ENCODE measurements at places on chromosomes 2 and 18.

- no peak for DNase-seq
Observed at GRCh38 chr2:75074708-75075107, 116.3 kb downstream of the POLE4 start.

DNA sequence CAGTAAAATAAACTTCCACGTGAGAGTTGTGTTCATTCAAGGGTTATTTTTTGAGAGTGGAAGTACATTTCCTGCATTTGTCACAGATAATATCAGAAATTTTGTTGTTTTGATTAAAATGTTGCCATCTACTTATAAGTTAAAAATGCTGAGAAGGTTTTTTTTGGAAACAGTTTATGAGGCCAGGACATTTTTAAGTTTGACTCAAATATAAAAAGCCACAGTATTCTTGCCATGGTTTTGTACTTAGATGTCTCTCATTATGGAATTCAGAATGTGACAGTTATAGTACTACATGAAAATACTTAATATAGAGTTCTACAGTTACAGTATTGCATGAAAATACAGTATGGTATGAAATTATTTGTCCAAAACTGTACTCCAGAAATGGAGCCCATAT lies 44.1 kb downstream of the PDK1 start:
- no peak for DNase-seq

GRCh38 chr2:105090091-105090490 lies 52.2 kb downstream of the MRPS9 start:
- no peak for DNase-seq

- no peak for DNase-seq
Observed at GRCh38 chr2:226030369-226030768, 630.9 kb downstream of the NYAP2 start.

- DNase-seq = no peak
Observed at GRCh38 chr2:241410739-241411176, 54.7 kb downstream of the FARP2 start.

- DNase-seq = no peak
Observed at GRCh38 chr2:182973441-182974352, 64.6 kb downstream of the NCKAP1 start.

DNA sequence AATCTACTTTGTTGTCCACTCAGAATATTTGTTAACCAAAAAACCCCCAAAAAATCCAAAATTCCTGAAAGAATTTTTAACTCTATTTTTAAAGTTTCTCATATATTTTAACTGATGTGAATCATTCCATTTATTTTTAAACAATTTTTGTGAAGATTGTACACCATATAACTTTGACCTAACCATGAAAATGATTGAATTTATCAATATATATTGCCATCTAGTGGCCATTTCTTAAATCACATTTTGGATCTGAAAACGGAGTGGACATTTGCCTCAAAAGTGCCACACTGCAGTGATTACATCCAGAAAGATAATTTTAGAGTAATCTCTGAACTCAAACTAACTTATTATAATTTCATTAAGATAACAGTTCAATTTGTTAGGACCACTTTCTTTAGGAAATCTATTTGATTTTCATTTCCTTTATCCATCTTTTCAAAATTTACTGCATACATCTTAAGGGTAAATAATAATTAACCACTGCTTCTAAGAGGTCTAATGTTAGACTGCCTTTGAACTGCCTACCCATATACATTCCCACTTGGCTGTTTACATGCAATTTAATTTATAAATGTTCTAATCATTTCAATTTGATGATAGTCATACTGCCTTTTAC lies 71.1 kb downstream of the DSC3 start:
- no peak for DNase-seq

DNA sequence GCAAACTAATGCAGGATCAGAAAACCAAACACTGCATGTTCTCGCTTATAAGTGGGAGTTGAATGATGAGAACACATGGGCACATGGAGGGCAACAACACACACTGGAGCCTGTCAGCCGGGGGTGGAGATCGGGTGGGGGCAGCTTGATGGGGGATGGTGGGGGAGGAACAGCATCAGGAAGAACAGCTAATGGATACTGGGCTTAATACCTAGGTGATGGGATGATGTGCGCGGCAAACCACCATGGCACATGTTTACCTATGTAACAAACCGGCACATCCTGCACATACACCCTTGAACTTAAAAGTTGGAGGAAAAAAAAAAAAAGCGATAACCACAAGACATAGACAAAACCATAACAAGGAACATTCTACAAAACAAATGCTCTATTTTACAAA lies 10.4 kb downstream of the CHMP3 start:
- DNase-seq = no peak

- no peak for DNase-seq
Observed at GRCh38 chr2:193315428-193316091, 1120.8 kb upstream of the TMEFF2 start.

GRCh38 chr2:187102381-187102780 lies 253.4 kb upstream of the ZSWIM2 start:
- no peak for DNase-seq

DNA sequence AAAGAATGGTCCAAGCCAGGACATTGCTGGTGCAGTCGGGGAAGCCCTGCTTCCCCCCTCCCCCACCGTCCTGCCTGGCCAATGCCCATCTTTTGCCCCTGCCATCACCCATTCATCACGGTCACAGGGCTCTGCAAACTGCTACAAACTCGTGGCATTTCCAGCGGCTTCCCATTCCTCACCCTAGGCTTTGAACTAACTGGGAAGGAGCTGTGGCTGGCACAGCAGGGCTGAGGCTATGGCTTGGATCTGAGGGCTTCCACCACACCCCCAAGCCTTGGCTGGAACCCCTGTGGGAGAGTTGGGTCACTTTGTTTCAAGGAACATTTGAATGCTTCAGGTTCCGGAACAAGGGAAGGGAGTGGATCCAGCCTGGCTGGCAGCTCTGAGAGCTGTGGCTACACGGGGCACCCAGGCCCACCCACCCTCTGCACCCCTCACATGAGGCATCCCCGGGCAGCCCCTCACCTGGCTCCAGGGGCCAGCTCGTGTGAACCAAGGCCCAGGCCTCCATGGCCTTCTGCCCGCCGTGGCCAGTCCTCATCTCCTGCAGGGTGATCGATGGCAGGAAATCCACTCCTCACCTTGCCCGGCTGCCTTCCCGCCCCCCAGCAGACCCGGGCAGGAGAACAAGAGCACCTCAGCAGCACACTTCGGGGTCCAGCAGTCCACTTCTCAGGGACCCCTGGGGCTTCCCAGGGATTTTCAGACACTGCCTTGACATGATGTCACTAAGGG lies 58.8 kb upstream of the OTOS start:
- DNase-seq = no peak

GRCh38 chr2:12557688-12558087 lies 159.0 kb upstream of the TRIB2 start:
- no peak for DNase-seq

GRCh38 chr2:85547089-85547858 lies 8.3 kb downstream of the MAT2A start:
- no peak for DNase-seq

DNA sequence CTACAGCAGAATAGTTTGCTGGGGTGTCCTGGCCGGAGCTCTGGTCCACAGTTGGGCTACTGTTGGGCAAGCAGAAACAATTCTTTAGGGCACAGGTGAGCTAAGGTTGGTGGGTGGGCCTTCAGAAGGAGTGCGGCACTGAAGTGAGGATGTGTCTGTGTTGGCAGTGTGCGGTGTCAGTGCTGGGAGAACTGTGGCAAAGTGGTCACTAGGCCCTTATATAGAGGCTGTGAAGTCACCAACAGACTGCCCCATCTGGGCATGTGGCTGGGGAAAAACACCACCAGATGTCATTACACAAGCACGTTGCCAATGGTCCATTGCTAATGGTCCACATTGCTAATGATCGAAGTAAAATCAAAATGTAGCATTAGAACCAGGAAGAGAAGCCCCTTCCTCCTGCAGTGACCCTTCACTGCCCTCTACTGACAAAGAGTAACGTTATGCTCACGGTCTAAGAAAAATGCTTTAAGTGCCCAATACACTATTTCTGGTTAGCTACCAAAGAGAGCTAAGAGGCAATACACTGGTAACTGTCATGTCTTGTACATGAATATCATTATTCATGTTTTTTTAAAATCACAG lies 21.3 kb downstream of the SCN1A start:
- no peak for DNase-seq

DNA sequence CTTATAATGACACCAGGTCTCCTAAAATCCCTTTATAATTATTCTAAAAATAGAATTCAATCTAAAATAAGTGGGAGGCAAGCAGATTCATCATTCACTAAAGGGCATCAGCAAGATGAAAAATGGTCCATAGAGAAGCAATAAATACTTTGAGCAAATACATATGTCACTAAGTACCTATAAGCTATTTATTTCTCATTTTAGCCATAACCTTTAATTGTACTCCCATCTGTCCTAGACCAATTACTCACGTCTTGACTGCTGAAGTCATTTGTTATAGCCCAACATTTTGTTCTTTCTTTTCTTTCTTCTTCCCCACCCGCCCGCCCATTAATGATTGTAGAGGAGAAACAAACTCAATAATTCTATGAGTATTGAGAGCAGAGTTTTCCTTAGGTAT lies 105.7 kb downstream of the MAP2 start:
- DNase-seq = no peak

DNA sequence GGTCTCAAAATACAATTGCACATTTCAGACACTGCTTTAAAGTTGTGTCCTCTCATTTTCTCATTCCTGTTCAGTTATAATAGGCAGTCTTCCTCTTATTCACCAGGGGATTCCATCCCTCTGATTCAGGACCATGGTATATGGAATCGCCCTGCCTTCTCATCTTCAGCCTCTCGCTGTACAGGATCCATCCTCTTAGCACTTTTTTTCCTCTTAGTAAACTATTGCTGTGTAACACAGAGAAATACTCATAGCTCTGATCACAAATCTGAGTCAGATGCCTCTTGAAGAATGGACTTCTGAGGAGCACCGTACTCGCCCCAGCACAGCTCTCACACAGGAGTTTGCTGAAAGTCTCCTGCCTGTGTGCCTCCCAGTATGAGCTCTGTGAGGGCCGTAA lies 11.3 kb downstream of the RMP24 start:
- DNase-seq = no peak

DNA sequence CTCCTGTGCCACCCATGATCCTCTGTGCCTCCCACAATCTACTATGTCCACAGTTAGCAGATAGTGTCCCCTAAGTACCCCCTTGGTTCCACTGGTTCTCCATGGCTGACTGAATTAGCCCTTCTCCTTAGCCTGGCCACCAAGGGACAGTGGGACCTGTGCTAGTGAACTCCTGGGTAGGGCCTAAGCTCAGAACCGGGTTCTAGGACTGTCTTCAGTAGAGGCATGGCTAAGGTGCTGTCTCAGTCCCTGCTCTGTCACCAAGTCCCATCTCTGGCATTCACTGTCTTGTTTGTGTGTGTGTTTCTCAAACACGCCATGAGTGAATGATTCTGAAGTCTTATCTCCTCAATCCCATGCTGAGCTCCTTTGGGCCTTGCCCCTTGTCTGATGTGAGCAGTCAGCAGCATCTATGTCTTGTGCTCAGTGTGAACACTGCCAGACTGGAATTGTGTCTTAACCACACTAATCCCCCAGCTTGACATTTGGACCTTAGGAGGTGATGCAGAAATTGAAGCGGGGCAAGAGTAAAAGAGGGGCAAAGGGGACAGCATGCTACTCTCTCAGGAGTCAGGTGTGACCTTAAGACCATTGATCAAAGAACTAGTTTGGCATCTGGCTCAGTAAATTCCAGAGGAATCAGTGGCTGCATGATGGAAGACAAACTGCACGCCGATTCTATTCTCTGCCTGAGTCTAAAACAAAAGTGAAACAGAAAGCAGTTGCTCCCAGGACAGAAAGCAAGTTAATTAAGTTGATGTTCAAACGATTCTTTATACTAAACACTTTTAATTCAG lies 190.5 kb downstream of the ALPK2 start:
- DNase-seq = no peak

DNA sequence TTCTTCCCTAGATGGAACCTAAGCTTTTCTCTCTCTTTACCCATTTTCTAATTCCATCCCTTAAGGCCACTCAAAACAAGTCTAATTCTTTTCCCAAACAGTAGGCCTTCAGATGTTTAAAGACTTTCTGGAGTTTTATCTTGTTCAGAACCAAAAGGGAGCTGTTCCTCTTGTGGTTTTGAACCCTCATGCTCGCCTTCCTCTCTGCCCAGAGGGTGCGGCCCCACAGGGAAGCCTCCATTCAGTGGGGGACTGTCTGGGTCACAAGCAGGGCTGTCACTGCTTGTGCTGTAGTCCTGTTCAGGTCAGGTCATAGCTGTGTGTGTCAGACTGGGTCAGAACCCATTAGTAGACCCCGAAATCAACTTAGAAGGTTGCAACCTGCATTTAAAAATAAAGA lies 56.5 kb downstream of the TET3 start:
- no peak for DNase-seq

DNA sequence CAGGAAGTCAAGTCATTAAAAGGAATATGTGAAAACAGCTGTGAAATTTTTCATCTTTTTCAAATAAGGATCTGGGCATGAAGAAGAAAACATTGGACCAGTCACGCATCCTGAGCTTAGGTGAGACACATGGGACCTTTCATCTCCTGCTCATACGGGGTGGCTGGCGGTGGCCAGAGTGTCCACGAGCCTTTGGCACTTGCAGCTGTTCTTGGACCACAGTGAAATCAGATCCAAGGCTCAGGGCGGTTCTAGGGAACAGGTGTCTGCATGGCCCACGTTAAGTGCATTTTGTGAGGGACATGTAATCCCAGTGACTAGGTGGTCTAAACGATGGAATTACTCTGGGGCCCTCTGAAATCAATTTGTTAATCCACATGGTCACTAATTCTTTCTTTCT lies 212.7 kb upstream of the COPS8 start:
- no peak for DNase-seq

DNA sequence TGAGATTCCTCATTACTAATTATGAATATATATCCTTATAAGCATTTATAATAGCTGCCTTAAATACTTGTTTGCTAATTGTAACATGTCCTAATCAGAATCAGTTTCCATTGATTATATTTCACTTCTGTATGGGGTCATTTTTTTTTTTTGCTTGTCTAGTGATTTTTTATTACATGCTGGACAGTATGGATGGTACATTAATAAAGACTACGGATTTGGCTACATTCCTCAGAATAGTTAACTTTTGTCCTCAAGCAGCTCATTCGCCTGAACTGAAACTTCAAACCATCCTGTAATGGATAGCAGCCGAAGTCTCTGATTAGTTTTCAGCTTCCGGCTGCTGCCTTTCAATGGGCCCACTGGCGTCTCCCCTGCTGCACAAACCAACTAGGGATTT lies 11.7 kb downstream of the TGIF1 start:
- DNase-seq = no peak

- DNase-seq = no peak
Observed at GRCh38 chr18:76592981-76593381, 97.9 kb upstream of the ZNF516 start.

DNA sequence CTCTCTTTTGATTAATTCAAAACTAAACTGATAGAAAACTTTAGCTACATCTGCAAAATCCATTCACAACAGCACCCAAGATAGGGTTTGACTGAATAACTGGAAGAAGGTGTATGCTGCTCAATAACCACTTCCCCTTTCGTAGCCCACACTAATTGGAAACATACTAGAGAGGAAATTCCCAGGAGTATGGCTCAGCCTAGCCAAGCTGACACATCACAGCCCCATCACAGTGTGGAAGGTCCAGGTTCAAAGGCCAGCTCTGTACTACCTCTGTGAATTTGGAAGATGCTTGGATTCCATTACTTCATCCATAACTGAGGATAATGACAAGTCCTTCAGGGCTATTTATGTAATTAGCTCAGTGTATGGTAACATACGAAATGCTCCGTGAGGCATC lies 185.4 kb downstream of the FBXO15 start:
- DNase-seq = no peak
